CD4-positive, alpha-beta T cell treated with Interleukin-4 for 1 hour (primary cell): ENCODE measurements at places on chromosomes 11 and 22.
A peak's percentile ranks its signal among the peaks of the same experiment; 100 is the strongest.

GRCh38 chr11:16191868-16192240 is 164.5 kb downstream of the SOX6 start:
- DNase-seq, result no peak

DNA sequence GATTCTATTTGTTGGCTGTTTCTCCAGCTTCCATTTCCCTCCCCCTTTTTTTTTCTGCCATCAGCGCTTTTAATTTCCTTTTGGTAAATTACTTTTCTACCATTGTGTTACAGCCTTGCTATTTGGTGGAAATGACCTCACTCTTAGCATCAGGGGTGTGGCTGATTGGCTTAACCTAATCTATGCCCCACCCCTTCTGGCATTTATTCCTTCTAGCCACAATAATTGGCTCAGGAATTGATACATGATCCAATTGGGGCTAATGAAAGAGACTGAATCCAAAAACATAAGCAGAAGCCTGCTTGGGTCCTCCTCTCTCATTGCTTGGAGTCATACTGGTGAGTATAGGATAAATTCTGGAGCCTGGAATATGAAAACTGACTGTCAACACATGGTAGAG is 402.4 kb upstream of the LRRC4C start:
- no peak for DNase-seq

GRCh38 chr11:26931248-26931631 is 62.7 kb upstream of the FIBIN start:
- DNase-seq, result no peak

GRCh38 chr11:2002042-2002776 is 4.6 kb upstream of the H19 start:
- DNase-seq, result no peak

DNA sequence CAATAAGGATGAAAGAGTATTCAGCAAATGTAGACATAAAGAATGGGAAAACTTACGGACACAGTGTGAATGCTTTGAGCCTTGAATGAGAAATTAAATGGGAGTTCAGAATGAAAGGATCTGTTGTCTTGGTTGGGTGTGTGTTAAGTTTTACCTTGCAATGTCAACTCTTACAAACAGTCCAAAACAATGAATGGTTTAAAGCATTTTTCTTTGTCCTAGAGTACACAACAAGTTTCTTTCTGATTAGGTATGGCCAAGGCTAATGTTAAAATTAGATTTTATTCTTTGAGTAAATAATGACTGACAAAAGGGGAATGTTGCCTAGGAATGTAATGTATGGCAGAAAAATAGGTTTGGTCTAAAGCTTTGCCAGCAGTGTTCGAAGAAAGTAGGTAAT is 2.5 kb downstream of the PTS start:
- no peak for DNase-seq

- DNase-seq, result no peak
Observed at GRCh38 chr11:74507582-74507981, 14.1 kb upstream of the LIPT2 start.

DNA sequence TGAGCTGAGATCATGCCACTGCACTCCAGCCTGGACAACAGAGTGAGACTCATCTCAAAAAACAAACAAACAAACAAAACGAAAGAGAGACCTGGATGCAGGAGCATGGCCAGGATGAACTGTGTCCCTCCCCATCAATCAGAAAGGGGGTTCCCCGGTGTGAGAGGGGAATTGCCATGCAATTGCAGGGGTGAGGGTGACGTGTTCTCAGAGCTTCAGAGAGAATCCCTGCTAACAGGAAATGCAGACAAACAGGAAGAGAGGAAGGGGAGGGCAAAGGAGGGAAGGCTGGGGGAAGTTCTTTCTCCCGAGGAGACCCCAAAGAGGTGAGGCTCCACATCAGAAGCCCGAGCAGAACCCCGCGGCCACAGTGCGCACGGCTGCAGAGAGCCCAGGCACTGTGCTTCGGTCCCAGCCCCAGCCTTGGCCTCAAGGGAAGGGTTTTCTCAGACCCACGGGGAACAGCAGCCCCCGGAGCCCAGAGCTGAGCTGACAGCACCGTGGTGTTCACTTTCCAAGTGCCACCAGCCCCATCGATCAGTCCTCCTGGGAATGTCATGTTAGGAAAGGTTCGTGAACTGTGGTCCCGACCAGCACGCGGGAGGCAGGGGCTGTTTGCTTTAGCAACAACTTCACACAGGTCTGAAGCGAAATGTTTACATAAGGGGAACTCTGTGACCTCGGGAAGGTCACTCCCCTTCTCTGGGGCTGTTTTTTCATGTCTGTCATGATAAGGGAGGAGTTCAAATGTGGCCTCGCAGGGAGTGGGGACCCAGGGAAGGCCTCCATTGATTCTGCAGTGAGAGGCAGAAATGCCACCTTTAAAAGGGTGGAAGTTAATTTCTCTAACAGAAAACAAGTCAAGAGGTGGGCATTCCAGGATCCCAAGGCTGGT is 108.0 kb upstream of the ANO1 start:
- peak; percentile 19 for DNase-seq
